ENCODE measurements at places on chromosomes 11 and 22.
A peak's percentile ranks its signal among the peaks of the same experiment; 100 is the strongest.

GRCh38 chr11:124919898-124920297, 848 bp downstream of the HEPN1 start:
- no peak for DNase-seq

DNA sequence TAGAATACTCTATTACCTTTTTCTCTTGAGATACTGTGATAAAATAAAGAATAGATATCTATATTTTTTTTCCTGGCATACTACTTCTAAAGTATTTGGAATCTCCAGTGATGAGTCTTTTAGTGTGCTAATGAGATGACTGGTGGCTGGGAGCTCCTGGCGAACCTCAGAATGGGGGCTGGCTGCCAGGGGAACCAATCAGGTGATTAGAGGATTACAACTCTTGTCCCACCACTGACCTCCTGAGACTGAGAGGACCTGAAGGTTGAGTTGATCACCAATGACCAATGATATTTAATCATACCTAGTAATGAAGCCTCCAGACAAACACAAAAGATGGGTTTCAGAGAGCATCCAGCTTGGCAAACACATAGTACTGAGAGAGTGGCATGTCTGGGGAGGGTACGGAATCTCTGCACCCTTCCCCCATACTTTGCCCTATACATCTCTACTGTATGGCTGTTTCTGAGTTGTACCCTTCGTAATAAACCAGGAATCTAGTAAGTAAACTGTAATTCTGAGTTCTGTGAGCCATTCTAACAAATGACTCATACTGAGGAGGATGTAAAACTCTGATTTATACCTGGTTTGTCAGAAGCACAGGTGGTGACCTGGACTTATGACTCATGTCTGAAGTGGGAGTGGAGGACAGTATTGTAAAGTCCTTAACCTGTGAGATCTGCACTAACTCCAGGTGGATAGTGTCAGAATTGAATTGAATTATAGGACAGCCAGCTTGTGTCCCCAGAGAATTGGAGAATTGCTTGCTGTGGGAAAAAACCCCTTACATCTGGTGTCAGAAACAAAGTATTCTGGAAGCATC, 325.3 kb upstream of the LRRC4C start:
- DNase-seq: no peak

DNA sequence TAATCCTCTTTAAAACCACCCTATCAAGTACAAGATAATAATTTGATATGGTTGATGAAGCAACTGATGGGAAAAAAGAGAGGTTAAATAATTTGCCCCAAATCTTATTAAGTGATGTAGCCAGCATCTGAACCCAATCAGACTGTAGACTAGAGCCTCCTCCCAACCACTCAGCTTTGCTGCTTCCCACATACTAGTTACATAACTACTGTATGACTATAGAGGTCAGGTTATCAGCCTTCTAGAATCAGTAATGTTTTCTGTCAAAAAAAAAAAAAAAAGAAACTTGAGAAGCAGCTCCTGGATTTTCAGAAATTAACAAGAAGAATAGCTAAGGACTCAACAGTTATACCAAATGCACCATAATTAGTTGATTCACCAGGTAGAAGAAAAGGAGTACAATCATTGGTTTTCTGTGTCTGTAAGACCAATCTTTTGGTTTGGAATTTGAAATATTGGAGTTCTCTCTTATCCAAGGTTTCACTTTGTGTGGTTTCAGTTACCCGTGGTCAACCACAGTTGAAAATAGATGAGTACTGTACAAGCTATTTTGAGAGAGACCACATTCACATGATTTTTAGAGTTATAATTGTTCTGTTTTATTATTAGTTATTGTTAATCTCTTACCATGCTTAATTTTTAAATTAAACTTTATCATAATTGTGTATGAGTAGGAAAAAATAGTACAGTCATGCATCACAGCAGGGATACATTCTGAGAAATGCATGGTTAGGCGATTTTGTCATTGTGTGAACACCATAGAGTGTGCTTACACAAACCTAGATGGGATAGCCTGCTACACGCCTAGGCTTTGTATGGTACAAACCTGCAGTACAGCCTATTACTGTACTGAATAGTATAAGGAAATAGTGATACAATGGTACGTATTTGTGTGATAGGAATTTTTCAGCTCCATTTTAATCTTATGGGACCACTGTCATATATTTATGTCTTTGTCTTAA, 72.2 kb downstream of the PDHX start:
- DNase-seq: no peak

- DNase-seq: no peak
These were observed 517.8 kb downstream of the MIAT start for GRCh38 chr22:27175021-27175838.

- no peak for DNase-seq
These were observed 1.3 kb downstream of the ABTB2 start for GRCh38 chr11:34356576-34356912.

- no peak for DNase-seq
These were observed 28.6 kb upstream of the OR8B8 start for GRCh38 chr11:124474079-124474478.

DNA sequence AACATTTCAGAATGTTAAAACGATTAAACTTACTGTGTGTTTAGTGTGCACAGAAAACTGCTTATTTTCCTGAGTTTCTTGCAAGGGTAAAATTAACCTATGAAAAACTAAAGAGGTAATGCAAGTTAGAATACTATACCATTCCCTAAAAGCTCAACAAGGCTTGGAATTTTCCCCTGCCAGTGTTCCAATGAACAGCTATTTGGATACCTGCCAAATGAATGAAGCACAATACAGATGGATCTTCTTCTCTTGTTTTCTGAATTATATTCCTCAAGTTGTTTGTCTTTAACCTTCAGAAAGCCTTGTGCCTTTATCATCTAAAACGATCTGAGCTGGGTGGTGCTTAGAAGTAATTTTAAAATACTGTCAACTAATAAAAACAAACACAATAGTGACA, 204.5 kb downstream of the LRRC4C start:
- no peak for DNase-seq

DNA sequence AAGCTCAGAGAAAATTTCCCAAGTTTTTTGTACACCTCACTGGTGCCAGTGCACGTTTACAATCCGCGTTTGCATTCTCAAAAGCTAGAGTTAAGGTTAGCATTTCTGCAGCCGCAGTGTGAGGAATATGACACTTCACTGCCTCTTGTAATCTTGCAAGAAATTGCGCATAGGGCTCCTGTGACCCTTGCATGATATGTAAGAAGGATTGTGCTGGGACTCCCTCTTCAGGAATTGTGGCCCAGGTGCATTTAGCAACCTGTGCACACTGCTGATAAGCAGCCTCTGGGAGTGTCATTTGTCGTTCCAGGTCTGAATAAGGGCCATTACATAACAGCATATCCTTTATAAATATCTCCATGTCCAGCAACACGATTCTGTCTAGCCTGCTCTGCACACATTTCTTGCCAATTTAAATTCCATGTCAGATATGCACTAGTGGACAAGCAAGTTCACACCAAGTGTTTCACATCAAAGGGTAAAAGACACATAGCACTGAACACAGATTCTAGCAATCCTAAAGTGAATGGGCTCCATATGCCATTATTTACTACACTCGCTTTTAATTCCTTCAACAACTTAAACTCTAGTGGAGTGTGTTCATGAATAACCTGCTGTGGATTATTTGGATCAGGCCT, 69.2 kb upstream of the INCENP start:
- no peak for DNase-seq

DNA sequence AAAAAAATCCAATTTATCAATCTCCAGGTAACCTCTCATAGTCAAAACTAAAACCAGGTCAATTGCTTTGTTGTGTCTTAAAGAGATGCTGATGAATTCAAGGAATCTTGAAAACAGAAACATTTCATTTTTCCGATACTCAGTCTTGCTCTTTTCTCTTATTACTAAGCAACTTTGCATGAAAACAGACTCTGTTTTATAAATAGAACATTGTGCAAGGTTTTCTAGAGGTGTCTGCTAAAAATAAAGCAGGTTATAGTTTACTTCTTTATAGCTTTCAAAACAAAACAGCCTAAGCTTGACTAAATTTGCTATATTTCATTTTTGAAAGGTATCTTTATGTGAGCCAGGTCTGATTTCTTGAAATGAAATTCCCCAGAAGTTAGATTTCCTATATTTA, 109.3 kb downstream of the ARL14EP start:
- DNase-seq: no peak

- DNase-seq: no peak
These were observed 16.6 kb upstream of the BDNF start for GRCh38 chr11:27716835-27717234.

GRCh38 chr22:39414377-39414776, 14.8 kb downstream of the TAB1 start:
- DNase-seq: no peak

- no peak for DNase-seq
These were observed 1260.4 kb upstream of the RAG2 start for GRCh38 chr11:37858398-37858797.

GRCh38 chr11:68044145-68044813, 5.5 kb downstream of the TCIRG1 start:
- DNase-seq: no peak

- DNase-seq: peak; percentile 37
These were observed 605 bp upstream of the COPB1 start for GRCh38 chr11:14500181-14500651.

DNA sequence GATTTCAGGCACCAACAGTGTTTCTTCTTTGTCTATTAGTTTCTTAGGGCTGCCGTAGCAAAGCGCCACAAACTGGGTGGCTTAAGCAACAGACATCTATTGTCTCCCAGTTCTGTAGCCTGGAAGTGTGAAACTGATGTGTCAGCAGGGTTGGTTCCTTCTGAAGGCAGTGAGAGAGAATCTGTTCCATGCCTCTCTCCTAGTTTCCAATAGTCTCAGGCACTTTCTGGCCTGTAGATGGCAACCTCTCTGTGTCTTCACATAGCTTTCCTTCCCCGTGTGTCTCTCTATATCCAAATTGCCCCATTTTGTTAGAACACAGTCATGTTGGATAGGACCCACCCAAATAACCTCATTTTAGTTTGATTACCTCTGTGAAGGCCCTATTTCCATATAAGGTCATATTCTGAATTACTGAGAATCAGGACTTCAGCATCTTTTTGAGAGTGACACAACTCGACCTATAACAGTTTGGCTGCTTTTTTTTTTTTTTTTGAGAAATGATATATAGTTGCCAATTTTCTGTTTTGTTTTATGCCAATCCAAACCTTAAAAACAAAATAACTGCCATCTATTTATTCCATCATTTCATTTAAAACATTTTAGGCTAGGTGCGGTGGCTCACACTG, 108.2 kb downstream of the SLC36A4 start:
- DNase-seq: no peak

DNA sequence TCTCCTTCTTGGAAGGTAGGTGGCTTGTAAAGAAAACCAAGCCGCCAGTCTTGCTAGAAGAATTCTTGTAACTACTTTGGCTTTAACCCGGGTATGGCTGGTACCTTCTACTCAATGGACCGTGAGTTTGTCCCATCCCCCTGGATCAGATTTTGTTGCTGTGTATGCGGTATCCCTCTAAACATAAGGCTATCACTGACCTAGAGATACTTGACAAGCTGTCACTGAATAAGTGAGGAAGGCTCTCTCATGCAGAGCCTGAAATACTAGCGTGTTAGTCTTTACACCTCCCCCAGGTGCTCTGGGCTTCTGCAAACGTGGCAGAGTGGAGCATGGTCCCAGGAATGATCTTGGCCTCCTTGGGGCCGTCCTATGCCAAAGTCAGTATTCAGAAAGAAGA, 34.5 kb downstream of the GLB1L2 start:
- no peak for DNase-seq

DNA sequence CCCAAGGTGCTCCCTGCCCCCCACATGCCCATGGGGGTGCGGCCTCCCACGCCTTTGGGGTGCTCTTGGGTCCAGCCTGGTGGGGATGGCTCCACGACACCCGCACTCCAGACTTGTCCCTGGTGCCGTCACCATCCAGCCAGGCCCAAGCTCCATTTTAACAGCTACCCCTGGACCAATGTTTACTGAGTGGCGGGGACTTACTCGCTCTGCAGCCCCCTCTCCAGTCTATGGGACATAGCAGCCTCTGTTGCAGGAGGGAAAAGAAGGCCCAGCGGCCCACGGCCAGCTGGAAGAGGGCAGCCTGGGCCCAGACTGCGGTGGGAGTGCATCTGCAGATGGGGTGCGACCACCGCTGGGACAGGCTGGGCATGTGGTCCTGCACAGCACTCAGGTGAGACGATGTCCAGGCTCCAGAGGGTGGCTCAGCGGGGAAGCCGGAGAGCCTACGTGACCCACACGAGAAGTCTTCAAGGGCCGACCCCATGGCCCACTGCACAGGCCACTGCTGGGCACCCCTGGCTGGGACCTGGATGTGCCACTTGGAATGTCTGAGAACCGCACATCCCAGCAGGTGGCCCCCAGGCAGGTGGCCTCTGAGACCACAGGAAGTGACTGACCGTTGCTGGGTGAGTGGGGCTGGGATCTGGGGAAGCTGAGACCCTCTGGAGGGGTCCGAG, 18.1 kb downstream of the IL17REL start:
- no peak for DNase-seq

DNA sequence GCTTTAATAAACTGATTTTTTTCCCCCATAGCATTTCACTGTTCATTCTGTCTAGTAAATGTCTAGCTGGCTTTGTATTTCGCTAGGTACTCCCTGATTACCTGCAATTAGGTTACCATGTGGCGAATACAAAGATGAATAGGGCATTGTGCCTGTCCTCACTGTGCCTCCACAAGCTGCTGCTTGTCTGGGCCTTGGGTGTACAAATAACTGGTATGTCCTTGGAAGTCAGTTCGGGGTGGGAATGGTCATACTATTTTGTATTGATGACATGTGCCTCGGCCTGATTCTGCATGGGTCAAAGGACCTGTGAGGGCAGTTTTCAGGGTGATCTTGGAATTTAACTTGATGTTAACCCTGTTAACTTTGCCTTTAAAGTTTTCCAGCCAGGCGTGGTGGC, 11.4 kb downstream of the RBM4 start:
- no peak for DNase-seq

DNA sequence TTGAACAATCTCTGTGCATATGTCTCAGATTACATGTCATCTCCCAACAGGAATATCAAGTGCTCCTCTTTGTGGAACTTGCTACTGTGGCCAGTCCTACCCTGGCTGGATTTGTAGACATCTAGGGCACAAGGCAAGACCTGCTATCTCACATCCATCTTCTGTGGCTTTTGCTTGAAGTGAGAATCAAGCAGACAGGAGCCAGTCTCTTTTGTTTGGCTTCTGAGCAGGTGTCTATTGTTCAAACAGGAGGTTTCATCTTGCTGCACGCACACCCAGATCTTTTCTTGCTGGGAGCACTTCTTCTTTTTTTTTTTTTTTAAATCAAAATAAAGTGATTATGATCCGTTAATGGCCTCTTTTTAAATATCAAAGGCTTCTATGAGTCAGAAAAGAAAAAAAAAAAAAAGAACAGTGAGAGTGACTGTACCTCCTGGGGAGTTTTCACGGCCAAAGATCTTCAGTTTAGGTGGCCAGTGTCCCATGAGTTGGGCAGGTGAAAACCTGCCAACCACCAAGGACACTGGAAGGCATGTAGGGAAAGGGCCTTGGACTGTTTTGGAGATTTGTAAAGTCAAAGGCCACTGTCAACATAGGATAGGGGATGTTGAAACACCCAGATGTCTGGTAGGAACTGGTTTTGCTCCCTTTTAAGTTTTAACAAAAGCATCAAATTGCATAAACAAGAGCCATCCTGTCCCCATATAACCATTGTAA, 78.1 kb downstream of the CD44 start:
- DNase-seq: no peak

GRCh38 chr11:125356797-125357196, 139.3 kb downstream of the FEZ1 start:
- DNase-seq: no peak

GRCh38 chr11:133034929-133035328, 497.4 kb downstream of the OPCML start:
- no peak for DNase-seq

All from activated T-cell treated with anti-CD3 and anti-CD28 coated beads for 1 hour (primary cell).